HT1080 (cell line): ENCODE measurements at places on chromosomes 7 and 10. TPM values are rescaled to one million over a fixed set of nuclear protein-coding genes. Genes with fewer than 3 reads are reported as not detected.

GRCh38 chr10:28991333-28992270, 297.3 kb upstream of the LYZL1 start:
- peak; percentile 29 for DNase-seq

GRCh38 chr10:59887006-59887405, 19.4 kb downstream of the CCDC6 start:
- no peak for DNase-seq

DNA sequence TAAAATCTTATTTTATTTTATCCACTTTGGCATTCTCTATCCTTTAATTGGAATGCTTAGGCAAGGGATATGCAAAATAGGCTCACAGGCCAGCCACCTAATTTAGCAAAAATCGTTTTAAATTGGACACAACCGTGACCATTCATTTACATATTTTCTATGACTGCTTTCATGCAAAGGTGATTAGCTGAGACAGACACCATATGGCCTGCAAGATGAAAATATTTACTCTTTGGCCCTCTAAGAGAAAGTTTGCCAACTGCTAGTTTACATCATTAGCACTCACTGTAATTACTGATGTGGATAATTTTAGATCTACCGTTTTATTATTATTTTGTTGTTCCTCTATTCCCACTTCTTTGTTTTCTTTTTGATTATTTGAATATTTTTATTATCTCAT, 375.5 kb upstream of the LRRTM3 start:
- no peak for DNase-seq

GRCh38 chr10:128865436-128866195, 601.4 kb upstream of the MGMT start:
- no peak for DNase-seq

SPDYE2B gene
- total RNA-seq = not detected in 2 replicates

CYP3A5 gene
- 0.18 and 0.57 TPM in 2 replicates for total RNA-seq

DNA sequence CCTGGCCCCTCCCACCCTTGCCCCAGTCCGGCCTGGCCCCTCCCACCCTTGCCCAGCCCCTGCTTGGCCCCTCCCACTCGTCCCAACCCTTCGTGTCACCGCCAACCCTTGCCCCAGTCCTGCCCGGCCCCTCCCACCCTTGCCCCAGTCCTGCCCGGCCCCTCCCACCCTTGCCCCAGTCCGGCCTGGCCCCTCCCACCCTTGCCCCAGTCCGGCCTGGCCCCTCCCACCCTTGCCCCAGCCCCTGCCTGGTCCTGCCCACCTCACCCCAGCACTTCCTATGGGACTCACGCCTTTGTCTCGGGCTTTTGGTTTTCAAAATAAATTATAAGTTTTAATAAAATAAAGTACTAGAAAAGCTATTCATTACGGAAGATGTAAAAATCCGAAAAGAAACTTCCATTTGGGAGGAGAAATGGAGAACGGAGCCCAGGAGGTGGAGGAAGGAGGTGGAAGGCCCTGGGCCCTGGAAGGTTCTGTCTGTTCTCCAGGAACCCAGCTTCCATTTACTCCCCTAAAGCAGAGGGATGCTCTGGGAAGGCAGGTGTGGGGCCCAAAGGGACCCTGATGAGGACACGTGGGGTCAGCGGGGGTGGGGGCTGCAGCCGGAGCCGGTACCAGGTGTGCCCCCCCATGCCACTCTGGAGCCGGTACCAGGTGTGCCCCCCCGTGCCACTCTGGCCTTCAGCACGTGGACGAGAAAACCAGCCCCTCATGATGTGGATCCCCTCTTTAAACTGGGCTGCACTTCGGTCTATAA, 52.2 kb downstream of the PWWP2B start:
- no peak for DNase-seq
